ENCODE measurements at places on chromosomes 2 and 18. TPM values are rescaled to one million over a fixed set of nuclear protein-coding genes. Genes with fewer than 3 reads are reported as not detected.
A peak's percentile ranks its signal among the peaks of the same experiment; 100 is the strongest.

- no peak for DNase-seq
- H3K4me1 ChIP-seq = no peaks in the 10 kb centered on the region
- no peaks in the 10 kb centered on the region for H3K27me3 ChIP-seq
- no peak overlapping the region for H3K27ac ChIP-seq
- no peak overlapping the region for H3K4me3 ChIP-seq
- no peaks in the 10 kb centered on the region for H3K36me3 ChIP-seq
Measured at GRCh38 chr2:204356151-204356641, 189.1 kb upstream of the PARD3B start.

Gene IL36RN
- total RNA-seq = not detected

DNA sequence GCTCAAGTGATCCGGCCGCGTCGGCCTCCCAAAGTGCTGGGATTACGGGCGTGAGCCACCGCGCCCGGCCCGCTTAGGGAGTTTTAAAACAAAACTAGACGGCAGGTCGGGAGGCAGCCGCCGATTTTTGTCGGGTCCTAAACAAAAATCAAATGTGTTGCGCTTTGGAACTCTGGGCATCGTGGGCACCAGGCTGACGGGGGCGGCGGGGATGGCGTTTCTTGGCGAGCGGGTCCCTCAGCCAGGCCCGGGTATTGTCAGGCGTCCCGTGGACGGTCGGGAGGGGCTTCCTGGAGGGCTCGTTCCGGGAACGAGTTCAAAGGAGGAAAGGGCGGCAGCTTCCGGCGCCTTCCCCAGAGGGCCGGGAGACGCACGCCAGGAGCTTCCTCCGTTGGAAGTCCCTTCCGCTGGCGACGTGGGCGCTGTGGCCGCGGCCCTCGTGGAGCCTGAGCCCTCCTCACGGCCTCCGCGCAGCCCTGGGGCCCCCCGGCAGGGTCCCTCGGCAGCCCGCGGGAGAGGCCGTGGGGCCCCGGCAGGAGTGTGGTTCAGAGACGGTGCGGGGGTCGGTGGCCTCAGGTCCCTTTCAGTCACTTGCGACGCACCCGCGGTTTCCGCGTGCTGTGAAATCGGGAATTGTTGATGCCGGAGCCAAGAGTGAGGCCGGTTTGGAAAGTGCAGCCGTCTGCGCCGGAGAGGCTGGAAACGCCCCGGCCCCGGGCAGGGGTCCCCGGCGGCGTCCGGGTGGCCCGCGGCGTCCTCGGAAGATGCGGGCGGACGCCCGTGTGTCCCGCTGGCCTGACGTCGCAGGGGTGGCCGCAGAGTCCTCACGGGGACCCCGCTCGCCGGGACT lies 59.3 kb downstream of the EMILIN2 start:
- no peak overlapping the region for H3K4me3 ChIP-seq
- DNase-seq = no peak
- H3K27ac ChIP-seq = no peak overlapping the region
- H3K27me3 ChIP-seq = no peaks in the 10 kb centered on the region
- no peaks in the 10 kb centered on the region for H3K36me3 ChIP-seq

- no peak for DNase-seq
- H3K4me3 ChIP-seq = no peak overlapping the region
- H3K4me1 ChIP-seq = no peaks in the 10 kb centered on the region
- H3K36me3 ChIP-seq = no peaks in the 10 kb centered on the region
- H3K27me3 ChIP-seq = no peaks in the 10 kb centered on the region
Measured at GRCh38 chr2:100482741-100483140, 12.5 kb downstream of the NMS start.

Gene BMP10
- 9.5 TPM for total RNA-seq

DNA sequence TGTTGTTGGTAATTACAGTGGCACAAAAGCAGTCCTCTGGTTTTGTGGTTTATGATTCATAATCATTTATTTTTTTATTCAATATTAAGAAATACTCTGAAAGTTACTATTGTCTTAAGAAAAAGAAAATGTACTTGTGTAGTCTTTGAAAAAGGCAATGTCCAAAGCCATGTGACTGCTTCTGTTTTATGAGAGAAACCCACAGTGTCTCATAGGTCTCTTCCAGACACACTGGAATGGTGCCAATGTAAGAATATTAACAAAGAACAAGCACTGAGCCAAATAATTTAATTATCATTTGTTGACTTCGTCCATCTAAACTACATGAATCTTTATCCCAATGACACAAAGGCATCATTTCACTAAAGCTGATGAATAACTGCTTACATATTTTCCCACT lies 62.5 kb downstream of the RPRM start:
- DNase-seq = no peak
- H3K27ac ChIP-seq = no peak overlapping the region
- no peaks in the 10 kb centered on the region for H3K4me1 ChIP-seq
- H3K36me3 ChIP-seq = no peaks in the 10 kb centered on the region

GRCh38 chr2:27809761-27810241 lies 38.3 kb downstream of the MRPL33 start:
- H3K27ac ChIP-seq = no peak overlapping the region
- H3K4me3 ChIP-seq = no peak overlapping the region
- no peaks in the 10 kb centered on the region for H3K4me1 ChIP-seq
- no peak for DNase-seq
- no peaks in the 10 kb centered on the region for H3K27me3 ChIP-seq

DNA sequence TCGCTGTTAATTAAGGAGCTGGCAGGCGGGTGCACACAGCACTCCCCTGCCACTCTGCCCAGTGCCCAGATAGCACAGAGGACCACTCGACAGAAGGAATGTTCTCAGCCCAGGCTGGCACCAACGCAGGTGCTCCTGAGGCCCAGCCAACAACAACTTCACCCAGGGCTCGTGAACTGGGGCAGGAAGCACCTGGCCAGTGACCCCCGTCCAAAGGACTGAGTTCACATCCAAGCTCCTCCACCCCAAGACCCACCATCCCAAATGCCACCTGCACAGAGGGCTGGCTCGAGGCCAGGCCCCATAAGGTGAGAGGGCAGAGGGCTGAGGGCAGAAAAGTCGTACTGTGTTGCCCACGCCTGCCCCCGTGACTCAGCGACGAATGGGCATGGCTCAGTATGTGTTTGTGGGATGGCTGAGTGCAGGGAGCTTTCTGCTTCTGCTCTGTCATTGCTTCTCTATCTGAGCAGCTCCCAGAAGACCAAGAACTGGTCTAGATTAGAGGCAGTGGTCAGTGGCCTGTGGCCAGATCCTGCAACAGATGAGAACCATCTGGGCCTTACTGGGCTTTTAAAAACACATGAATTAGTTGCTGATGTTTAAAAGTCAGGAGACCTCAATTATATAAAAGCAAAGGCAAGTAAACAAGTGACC lies 68.4 kb downstream of the POLR1A start:
- H3K36me3 ChIP-seq = peaks cover 7% of the 10 kb centered on the region
- H3K27ac ChIP-seq = peak overlapping the region; percentile 82
- no peaks in the 10 kb centered on the region for H3K27me3 ChIP-seq
- no peak for DNase-seq

DNA sequence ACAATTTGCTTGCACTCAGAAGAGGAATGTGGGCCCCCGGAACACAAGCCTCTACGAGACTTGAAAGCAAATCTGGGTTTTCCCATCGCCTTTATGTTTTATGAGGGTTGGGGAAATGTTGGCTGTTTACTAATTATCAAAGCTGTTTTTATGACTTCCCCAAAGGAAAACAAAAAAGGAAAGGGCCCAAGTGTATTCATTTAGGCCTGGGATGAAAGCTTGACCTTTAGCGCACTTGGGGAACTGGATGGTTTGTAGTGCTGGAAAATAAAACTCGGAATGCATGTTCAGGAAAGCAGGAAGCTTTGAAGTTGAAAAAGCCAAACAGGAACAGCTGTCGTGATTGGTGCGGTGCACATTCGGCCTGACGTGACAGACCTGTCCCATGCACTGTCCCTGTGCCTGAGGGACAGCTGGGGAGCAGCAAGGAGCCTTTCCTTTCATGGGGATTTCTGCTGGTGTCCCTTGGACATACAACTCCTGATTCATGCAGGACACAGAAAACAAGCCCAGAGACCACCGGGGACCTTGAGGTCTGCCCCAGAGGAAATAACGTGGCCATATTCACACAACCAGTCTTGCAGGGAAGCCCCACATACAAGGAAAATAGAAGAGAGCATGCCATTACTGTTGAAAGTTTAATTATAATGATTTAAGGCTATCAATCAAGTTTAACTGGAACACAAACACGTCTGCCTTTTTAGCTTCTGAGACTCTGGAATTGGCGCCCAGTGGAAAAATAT lies 169.7 kb upstream of the APCDD1 start:
- no peak overlapping the region for H3K27ac ChIP-seq
- H3K36me3 ChIP-seq = no peaks in the 10 kb centered on the region
- H3K27me3 ChIP-seq = no peaks in the 10 kb centered on the region
- H3K4me1 ChIP-seq = no peaks in the 10 kb centered on the region

DNA sequence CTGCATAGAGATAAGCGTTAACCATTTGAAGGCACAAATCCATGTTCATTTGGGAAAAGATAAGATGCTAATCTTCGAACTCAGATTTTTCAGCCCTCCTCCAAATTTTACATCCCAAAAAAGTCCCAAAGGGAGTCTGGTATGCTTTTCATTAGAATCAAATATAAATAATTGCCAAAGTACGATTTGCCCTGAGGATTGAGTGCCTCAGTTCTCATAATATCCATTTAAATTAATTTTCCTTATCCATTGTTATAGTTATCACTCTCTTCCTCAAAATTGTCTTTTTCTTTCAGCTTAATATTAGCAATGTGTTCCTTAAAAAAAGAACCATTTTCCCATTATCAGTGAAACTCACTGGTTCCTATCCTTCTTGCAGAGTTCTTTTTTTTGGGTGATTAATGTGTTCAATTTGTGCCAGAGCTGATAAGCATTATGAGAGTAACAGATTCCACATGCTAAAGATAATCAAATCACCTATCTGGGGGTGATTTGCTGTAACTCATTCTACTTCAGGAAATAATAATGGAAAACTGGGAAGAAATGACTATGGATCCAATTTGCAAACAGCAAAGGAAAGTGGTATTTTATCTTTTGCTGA lies 686 bp downstream of the HNMT start:
- H3K27ac ChIP-seq = peak overlapping the region; percentile 99
- no peaks in the 10 kb centered on the region for H3K27me3 ChIP-seq
- no peak for DNase-seq
- H3K36me3 ChIP-seq = no peaks in the 10 kb centered on the region

GRCh38 chr18:5238371-5238976 lies 41.4 kb upstream of the AKAIN1 start:
- H3K4me1 ChIP-seq = peaks cover 2% of the 10 kb centered on the region
- peak; percentile 70 for DNase-seq
- H3K27me3 ChIP-seq = no peaks in the 10 kb centered on the region
- H3K27ac ChIP-seq = peak overlapping the region; percentile 99
- H3K4me3 ChIP-seq = peak overlapping the region; percentile 93

Gene CXCR1
- 0.33 TPM for total RNA-seq

Gene GPR45
- total RNA-seq = not detected

Gene ACMSD
- total RNA-seq = 11.9 TPM

GRCh38 chr2:105279126-105279525 lies 37.6 kb downstream of the GPR45 start:
- no peak for DNase-seq
- no peak overlapping the region for H3K4me3 ChIP-seq
- no peak overlapping the region for H3K27ac ChIP-seq
- H3K36me3 ChIP-seq = peaks cover 35% of the 10 kb centered on the region
- H3K27me3 ChIP-seq = no peaks in the 10 kb centered on the region

- H3K27ac ChIP-seq = no peak overlapping the region
- no peak overlapping the region for H3K4me3 ChIP-seq
- no peaks in the 10 kb centered on the region for H3K27me3 ChIP-seq
- peaks cover 7% of the 10 kb centered on the region for H3K4me1 ChIP-seq
- no peak for DNase-seq
Measured at GRCh38 chr2:127792805-127793204, 18.2 kb downstream of the WDR33 start.

DNA sequence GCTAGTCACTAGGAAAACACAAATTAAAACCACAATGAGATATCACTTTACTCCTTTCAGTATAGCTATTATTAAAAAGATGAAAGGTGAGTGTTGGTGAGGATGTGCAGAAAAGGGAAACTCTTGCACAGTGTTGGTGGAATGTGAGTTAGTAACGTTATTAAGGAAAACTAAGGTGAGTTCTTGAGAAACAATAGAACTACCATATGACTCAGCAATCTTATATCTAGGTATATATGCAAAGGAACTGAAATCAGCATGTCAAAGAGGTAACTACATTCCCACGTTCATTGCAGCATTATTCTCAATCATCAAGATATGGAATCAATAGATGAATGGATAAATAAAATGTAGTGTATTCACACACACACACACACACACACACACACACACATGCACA lies 117.3 kb upstream of the HNMT start:
- no peaks in the 10 kb centered on the region for H3K27me3 ChIP-seq
- no peak for DNase-seq

Gene RPRM
- total RNA-seq = not detected

Gene TNFRSF11A
- total RNA-seq = 1.3 TPM

Gene ACADL
- total RNA-seq = 19.6 TPM

Gene SP140
- 1.1 TPM for total RNA-seq

DNA sequence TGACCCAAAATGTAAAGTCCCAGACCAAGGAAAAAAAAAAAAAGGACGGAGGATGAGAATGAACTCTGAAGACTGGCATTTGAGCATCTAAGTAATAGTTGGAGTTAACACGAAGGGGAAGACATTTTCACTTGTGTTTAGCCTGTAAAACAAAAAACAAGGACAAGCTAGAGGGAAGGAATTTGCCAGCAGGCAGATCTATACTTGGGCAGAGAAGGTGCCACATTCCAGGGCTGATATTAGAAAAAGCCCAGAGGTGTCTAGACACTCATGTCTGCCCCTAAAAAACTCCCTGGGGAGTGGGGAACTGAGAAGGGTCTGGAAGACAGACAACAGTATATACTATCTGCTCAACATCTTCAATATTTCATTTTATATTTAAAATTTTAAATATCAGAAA lies 171.1 kb downstream of the ZEB2 start:
- H3K4me3 ChIP-seq = no peak overlapping the region
- H3K27me3 ChIP-seq = no peaks in the 10 kb centered on the region
- no peak for DNase-seq
- peaks cover 4% of the 10 kb centered on the region for H3K4me1 ChIP-seq
- H3K27ac ChIP-seq = no peak overlapping the region
- H3K36me3 ChIP-seq = no peaks in the 10 kb centered on the region

DNA sequence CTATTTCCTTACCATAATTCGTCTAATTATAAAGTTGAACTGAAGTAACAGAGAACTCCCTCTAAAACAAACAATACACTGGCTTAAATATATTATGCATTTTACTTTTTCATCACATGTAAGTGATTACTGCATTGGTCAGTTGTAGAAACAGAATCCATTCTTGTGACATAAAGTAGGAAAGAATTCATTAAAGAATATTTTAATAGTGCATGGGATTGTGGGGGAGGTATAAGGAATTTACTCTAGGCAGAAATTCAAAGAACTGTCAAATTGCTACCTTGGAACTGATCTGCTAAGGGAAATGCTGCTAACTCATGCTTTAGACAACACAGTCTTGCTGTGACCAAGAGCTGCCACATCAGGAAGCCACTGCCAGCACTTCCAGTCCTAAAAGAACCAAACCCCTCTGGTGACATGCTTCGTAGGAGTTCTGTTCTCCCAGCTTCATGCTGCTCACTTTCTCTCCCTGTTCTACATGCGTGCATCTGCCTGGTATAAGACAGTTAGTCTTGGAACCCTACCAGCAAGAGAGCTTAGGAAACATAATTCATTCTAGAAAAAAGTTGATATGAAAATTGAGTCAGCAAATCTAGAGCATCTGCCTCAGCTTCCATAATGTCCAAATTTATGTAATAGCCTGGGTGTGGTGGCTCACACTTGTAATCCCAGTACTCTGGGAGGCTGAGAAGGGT lies 1137.6 kb upstream of the NXPH2 start:
- no peak overlapping the region for H3K4me3 ChIP-seq
- no peak overlapping the region for H3K27ac ChIP-seq
- no peaks in the 10 kb centered on the region for H3K27me3 ChIP-seq
- H3K4me1 ChIP-seq = no peaks in the 10 kb centered on the region

Gene REG1A
- not detected for total RNA-seq
